RWPE1 (cell line): ENCODE measurements at places on chromosomes 3 and 15.
A peak's percentile ranks its signal among the peaks of the same experiment; 100 is the strongest.

DNA sequence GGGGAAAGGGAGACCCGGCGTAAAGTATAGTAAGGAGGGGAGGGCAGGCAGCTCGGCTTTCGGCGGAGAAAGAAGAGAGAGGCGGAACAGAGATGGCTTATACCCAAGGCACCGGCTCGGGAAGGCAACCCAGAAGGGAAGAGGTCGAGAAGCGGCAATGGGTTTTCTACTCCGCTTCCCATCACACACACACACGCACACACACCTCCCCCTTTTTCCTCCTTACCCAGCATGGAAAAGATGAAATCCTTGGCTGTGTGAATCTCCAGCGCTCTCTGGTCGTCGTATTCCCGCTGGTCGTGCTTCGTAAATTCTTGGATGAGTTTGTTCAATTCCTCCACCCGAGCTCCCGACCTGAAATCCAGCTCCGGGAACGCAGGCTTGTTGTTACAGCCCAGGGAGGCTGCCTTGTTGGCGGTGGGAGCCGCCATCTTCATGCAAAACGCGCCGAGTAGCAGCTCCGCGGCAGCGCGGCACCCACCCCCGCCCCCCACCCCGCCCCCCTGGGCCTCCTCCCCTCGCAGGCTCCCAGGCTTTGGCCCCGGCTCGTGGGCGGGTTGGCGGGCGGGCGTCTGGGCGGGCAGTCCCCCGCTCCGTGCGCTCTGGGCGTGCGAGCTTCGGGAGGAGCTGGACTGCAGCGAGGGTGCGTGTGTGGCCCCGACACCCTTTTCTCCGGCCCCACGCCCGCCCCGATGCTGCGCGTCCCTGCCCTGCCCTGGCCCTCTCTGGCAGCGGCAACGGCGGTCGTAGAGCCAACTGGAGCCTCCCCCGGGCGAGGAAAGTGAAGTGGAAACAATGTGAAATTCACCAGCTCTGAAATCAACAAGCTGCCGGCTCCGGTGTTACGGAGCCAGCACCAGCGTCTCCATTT, at the start of gene MB21D2:
TSS of gene MB21D2 (minus strand) at position 453 of the 871 bp plus-strand sequence. CDS start at position 437, 16 bp downstream.
- peak; percentile 77 for DNase-seq

DNA sequence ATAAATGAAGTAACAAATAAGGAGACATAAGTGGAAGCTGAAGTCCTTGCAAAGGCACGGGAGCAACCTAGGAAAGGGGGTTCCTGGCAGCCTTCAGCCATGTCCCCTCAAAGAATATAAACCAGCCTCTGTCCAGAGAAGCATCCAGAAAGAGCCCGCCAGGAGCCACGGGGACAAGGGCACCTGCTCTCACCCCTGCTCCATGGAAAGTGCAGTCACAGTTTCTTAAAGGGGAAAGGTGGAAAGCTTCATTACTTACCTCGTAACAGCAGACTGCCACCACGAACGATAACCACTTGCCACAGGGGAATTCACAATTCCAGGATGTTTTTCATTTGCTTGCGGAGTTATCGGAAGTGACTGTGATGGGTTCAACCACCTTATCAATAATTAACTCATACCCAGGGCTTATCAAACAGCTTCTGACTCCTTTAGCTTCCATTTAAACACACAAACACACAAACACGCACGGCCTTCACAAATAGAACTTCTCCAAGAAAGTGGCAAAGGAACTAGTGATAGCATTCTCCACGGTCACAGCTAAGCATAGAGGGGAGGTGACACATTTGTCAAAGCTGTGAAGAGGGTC, 134.2 kb upstream of the IGF1R start:
- no peak for DNase-seq

DNA sequence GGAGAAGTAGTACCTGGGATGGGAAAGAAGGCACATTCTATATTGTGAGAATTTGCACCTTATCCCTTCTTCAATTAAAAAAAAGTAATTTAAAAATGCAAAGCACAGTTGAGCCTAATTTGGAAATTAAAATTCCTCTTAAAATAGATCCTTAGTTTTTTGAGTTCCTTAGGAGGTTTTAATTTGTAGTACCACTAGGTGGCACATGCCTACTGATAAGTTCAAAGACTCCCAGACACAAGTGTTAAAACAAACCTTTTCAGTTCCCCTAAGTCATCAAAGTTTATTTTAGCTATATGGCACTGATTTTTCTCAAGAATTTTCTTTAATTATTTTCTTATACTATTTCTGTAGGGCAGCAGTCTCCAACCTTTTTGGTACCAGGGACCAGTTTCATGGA, 127.6 kb upstream of the AZI2 start:
- peak; percentile 7 for DNase-seq

DNA sequence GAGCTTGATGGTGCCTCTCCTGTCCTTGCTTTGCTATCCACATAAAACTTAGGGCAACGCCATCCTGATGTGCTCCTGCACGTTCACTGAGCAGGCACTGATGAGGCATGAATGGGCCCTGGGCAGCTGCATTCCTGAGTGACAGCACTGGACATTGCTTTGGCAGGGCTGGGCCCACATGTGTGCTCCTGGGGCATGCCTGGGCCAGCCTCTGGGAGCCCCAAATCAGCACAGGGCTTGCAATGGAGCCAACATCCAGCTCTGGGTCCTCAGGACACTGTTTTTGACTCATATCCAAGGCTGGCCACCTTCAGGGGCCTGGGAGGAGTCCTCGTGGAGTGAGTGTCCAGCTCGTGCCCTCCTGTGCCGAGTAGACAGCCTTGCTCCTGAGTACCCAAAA, 5.9 kb upstream of the TKT start:
- DNase-seq = peak; percentile 8
